ENCODE measurements at places on chromosomes 12 and 14.
A peak's percentile ranks its signal among the peaks of the same experiment; 100 is the strongest.

DNA sequence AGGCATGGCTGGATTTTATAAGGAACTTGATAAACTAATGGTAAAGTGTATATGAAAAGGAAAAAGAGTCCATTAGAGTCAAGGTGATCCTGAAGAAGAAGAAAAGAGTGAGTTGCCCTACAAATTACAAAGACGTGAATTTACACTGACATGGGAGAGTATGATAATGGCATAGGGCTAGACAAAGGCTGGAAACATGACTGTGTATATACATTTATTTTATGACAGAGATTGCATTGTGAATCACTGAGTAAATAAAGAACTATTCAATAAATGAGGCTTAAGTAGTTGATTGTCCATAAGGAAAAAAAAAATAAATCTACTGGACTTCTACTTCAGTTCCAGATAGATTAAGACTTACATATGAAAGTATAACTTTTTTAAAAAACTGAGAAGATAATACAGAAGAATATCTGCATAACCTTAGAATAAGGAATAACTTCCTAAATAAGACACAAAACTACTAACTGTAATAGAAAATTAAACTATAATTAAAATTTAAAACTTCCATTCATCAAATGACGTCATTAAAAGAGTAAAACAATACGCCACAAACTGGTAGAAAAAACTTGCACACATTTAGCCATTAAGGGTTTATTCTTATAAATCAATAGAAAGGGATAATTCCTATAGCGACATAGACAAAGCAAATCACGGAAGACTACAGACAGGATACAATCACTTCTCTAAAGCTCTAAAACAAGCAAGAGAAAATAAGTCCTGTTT is 278.5 kb downstream of the NOVA1 start:
- no peak for DNase-seq

- DNase-seq, result peak; percentile 65
Observed at GRCh38 chr12:71755146-71755892, 656 bp downstream of the RAB21 start.

GRCh38 chr14:37544407-37544806 is 50.6 kb downstream of the FOXA1 start:
- no peak for DNase-seq

DNA sequence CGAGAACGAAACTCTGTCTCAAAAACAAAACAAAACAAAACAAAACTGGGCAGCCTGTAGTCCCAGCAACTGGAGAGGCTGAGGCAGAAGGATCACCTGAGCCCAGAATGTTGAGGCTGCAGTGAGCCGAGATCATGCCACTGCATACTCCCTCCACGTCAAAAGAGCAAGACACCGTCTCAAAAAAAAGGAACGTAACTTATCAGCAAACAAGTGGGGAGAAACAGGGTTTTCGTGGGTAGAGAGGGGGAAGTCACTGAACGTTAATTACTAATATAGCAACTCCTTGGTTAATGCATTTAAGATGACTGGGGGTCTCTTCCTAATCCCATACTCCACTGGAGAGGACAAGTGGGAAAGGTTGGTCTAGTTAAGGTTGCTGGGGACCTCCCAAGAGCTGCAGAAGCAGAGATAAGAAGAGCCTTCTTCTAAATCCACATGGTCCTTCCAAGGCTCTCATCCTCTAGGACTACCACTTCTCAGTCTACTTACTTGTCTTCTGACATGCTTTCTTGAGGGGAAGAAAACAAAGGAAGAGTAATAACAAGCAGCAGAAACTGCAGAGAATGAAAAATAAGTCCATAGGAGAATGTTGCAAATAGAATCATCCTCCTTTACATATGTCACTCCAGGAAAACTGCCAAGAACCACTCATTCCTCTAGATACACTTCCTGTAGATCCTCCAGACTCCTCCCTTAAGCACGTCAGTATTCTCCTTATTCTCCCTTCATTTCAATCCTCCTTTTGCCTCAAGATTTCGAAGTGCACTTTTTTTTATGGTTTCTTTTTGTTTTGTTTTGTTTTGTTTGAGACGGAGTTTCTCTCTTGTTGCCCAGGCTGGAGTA is 5.8 kb downstream of the NUMB start:
- no peak for DNase-seq

GRCh38 chr12:793711-794110 is 41.3 kb downstream of the WNK1 start:
- DNase-seq, result no peak

- no peak for DNase-seq
Observed at GRCh38 chr14:40292664-40293063, 860.4 kb upstream of the FBXO33 start.
